ENCODE measurements at places on chromosomes 2 and 18. TPM values are rescaled to one million over a fixed set of nuclear protein-coding genes. Genes with fewer than 3 reads are reported as not detected.

DNA sequence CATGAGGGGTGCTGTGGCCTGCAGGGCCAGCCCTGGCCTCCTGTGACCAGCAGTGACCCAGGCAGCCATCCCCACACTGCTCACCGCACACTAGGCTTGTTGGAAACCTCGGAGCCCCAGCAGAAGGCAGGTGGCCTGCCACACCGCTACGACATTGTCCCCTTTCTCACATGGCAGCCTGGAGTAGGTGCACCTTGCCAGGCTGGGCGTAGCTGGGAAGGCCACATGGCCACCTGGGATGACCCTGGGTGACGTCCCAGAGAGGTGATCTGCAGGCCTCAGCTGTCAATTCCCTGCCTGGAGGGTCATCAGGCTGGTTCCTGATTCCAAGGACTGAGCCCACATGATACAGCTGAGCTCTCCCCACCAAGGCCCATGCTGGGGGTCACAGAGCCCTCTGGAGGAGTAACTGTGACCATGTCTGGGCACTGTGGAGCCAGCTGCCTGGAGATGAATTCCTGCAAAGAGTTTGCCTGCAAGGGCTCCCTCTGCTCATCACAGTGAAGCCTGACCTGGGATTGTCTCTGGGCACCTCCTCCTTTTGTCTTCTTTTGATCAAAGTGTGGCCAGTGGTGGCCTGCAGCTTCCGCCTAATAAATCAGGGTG lies 119.6 kb upstream of the OTOS start:
- DNase-seq = no peak

GRCh38 chr2:60064687-60065389 lies 488.6 kb downstream of the BCL11A start:
- DNase-seq = no peak

- no peak for DNase-seq
Measured at GRCh38 chr2:99430614-99431291, 59.1 kb downstream of the REV1 start.

- no peak for DNase-seq
Measured at GRCh38 chr2:20917287-20917660, 94.4 kb upstream of the LDAH start.

DNA sequence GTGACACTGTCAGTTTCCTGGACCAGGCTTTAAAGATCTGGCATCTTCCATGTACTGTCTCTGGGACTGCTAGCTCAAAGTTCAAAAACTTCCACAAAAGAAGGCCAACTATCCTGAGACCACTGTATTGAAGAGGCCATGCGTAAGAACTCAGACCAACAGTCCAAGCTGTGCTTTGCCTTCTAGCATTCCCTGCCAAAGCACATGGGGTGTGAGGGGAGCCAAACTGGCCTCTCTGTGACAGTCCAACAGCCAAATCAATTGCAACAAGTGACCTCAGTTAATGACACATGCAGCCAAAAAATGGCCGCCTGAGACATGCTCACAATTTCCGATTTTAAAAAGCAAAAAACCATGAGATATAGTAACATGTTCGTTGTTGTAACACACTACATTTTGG lies 160.3 kb upstream of the CDH19 start:
- no peak for DNase-seq

DNA sequence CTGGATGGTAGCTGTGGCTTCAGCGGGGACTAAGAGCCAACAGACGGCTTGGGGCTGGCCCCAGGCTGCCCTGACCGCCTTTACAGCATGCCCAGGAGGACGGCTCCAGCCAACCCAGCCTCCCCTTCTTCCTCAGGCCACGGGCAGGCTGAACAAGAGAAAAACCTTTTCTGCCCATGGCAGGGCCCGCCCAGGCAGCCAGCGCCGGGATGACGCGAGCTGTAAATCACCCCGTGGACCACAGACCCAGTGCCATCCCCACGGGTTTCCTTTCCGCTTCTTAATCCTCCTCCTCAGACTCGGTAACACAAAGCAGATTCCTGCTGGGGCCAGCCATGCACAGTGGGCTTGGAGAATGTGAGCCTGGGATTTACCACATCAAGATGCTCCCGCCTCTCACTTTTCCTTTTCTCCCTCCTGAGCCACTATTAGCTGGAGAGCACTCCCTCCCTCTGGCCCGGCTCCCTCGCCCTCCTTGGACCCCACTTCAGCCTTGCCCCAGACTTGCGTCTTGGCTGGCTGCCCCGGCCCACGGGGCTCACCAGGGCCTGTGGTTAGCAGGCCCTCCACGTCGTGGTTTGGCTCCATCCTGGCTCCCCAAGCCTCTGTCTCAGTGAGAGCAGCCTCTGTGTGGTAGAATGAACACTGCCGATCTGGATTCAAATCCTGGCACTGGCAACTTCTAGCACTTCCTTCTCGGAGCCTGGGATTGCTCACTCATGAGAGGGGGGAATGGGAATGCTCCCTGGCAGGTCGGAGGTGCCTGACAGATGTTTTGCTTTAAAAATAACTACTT lies 31.4 kb downstream of the ATOH8 start:
- DNase-seq = no peak

DNA sequence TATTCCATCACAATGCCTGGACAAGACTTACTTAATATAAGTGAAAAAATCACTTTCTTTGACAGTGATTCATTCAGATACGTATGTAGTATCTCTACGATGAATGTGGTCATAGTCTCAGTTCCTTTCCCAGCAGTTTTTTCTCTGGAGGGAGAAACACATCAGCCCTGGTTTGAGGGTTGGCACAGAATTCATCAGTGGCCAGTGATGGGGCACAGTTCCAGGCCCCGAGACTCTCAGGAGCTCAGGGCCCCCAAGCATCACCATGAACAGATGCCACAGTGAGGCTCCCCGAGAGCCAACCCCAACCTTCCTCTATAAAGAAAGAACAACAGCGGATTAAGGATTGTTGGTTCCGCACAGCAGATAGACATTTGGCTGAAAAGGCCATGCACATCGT lies 12.5 kb downstream of the PRKAG3 start:
- DNase-seq = no peak

SPATA3 gene
- total RNA-seq = 0.71 TPM

FBXO48 gene
- 3.7 TPM for total RNA-seq

RNF152 gene
- total RNA-seq = 0.17 TPM

CKAP2L gene
- 59.1 TPM for total RNA-seq

GPR35 gene
- 5.1 TPM for total RNA-seq

ANKRD30BL gene
- not detected for total RNA-seq

SLC16A14 gene
- total RNA-seq = 0.08 TPM
